ENCODE measurements at places on chromosomes 6 and 20.

DNA sequence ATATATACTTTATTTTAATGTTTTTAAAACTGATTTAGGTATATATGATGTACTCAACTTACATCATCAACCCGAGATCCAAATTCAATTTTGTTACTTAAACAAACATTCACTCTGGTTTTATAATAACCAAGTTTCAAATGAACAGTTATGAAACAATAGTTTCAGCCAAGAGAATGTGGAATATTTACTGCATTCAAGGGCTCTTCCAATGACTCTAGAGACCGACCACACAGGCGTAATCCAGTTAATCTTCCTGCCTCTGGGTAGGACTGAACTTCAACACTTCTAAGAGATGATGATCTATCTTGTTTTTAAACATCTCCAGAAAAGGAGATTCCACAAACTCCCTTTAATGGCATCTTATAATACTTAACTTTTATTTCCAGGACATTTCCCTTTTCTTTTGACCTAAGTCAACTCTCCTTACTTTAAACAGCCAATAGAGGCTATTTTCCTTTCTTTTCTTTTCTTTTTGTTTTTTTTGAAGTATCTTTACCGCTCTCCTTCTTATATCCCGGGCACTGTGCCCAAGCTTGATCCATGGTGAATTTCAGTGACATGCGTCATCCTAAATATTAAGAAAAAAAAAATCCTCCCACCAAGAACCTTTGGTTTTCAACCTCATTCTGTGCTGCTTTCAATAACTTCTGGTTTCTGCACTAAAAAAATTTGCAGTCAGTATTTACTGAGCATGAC lies 110.1 kb downstream of the KIF13A start:
- no peak for DNase-seq

- DNase-seq, result no peak
These were observed 18.7 kb upstream of the RIN2 start for GRCh38 chr20:19739351-19739750.

DNA sequence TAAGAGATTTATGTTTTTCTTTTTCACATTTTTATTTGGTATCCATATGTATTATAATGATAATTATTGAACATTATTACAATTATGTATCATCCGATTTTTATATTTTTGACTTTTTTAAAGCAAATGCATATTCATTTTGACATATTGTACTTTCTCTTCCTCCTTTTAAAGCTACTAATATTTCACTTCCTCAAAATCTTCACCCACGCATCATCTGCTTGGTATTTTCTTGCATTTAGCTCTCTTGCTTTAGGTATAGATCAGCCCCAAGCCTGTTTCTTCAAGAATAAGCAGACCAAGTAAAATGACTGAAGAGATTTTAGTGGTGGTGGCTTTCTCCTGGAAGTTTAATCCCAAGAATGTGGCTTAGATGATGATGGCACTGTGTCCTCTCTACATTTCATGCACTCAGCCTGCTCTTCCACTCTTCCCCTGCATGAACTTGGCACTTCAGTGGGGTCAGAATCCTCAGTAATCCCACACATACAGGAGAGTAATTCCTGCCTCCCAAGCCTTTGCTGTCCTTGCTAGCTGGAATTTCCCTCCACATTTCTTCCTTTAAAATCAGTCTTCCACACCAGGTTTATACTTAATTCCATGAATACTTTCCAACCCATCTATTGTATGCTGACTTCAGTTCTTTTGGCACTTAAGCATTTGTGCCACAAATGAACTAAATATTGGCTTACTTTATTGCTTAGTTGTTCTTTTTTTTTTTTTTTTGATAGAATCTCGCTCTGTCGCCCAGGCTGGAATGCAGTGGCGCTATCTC lies 8.2 kb downstream of the NCOA7 start:
- DNase-seq, result no peak

GRCh38 chr20:3976511-3976910 lies 38.8 kb downstream of the RNF24 start:
- no peak for DNase-seq

DNA sequence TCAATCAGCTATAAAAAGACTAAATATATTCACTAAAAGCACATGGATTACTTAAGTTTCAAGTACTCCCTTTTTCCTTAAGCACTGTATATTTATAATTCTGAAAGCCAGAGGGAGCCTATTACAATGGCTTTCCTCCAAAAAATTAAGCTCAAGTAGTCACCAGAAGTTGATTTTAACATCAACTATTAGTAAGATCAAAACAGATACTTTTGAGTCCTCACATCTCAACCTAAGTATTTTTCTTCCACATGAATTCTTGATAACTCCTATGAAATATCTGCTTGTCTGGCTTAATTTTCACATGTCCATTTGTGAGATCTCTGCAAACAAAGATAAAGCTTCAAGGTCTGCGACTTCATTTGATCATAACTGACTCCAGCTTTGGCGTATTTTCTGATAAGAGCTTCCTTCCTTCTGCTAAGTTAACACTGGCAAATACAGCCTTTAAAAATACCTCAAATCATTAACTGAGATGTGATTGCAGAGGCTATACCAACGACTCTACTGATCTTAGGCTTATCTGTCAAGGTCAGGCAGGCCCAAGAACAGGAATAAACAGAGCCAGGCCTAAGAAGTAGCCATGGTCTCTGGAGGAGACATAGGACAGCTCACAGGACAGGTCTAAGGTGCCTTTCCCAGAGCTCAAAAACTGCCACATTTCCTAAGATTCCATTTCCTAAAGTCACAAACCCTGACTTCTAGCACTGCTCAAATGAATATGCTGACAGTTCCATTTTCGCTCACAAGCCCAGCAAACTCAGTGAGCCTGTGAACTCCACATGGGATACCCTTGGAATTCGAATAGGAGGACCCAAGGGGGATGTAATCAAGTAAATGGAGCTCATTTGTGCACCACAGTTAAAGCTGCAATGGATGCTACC lies 10.0 kb downstream of the SNX5 start:
- DNase-seq, result no peak
